HFFc6 (cell line): ENCODE measurements at places on chromosomes 12 and 14.

- peak; percentile 55 for DNase-seq
Observed at GRCh38 chr14:75906680-75907280, 75.0 kb downstream of the TGFB3 start.

DNA sequence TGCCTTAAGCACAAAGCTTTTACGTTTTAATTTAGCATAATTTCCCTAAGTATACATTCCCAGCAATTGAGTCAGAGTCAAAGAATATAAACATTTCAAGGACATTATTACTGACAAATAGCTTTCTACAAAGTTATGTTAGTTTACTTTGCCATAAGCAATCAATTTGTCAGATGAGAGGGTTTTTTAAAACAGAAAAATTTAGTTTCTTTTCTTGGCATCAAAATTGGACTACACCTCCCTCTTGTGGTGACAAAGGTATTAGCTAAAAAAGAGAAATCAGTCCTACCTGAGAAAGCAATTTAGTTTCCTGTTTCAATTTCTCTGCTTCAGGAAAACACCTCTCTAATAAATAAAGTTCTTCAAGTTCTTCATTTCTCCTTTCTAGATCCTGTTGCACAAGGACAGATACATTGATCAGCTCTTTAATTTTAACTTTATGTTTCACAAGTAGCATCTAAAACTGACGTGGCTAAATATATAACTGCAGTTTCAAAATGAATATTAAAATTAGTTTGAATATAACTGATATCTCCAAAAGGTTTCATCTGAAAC is 39.9 kb downstream of the DNAI7 start:
- peak; percentile 55 for DNase-seq

DNA sequence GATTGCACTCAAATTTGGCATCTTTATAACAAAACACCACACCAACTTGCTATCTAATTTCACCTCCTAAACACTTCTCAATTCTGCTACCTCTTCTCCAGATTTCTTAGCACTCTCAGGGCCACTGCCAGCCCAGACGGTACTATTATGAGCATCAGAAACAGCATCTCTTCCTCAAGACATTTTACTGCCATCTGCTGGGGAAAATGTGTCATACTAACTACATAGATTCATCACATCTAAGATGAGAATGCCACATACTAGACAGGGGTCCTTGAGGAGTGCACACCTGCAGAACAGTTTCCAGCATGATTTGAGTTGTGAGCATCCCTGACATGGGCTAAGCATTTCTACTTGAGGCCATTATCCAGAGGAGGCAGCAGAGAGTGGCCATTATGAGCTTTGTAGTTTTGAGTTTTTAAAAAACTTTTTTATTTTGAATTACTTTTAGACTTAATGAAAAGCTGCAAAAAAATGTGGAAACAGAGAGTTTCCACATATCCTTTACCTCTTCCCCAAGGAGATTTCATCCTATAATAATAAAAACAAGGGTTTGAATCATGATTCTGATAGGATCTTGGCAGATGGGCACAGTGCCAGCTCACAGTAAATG is 15.1 kb upstream of the GRIP1 start:
- DNase-seq, result peak; percentile 55

- no peak for DNase-seq
Observed at GRCh38 chr12:25469368-25469767, 83.7 kb downstream of the LMNTD1 start.

DNA sequence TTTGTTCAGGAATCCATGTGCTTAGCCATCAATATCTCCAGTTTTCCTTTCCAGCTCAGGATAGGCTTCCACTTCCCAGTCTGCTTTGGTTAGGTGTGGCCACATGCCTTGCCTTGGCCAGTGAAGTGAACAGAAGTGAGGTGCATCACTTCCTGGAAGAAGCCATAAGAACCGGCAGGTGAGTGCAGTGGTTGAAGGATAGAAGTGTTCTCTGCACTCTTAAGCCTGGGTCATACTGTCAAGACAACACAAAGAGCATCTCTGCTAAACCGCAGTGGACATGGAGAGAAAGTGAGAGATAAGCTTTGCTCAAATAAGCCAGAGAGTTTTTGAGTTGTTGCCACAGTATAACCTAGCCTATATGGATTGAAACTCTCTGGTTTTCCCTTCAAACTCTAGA is 11.4 kb downstream of the GNG2 start:
- no peak for DNase-seq

DNA sequence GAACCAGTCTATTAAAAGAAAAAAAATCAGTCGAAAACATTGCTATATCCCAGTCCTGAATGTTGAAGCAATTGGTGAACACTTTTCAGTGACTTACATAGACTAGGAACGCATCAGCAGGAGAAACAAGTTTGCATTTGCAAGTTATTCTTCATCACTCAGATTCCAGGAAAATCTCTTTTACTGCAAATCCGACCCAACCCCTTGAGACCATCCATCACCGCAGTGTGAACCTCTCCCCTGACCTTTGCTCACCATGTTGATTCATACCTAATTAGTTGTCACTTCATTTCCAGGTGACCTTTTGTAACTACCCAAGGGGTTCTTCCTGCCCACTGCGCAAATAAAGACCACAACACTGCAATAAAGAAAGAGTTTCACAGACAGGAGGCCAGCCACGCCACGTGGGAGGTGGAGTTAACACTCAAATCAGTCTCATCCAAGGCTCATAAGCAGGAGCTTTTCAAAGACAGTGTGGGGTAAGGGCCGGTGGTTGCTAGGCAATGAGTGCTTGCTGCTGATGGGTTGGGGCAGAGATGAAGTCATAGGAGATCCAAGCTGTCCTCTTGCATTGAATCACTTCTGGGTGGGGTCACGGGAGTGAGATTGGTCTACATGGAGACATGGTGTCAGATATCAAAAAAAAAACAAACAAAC is 241.3 kb upstream of the TMEM132C start:
- DNase-seq, result no peak

- DNase-seq, result peak; percentile 92
Observed at GRCh38 chr12:45336331-45336730, 120.4 kb downstream of the ANO6 start.

DNA sequence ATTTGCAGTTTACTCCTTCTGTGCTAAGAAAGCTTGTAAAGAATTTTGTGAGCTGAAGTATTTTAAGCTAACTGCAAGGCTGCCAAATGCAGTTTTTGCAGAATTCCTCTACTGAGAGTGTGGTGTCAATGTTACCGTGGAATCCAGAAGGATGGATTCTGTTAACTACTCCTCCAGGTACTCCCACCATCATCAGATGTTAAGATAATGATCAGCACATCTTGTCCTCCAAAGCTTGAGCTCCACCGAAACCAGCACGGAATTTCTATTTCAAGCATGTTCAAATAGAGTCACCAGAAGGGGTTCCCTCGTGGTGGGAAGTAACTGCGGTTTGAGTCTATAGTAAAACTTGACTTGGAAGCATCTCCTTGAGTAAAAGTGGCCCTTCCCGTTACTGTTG is 64.3 kb upstream of the CDKN3 start:
- no peak for DNase-seq

- DNase-seq, result peak; percentile 89
Observed at GRCh38 chr12:24911271-24911791, 37.6 kb downstream of the BCAT1 start.

DNA sequence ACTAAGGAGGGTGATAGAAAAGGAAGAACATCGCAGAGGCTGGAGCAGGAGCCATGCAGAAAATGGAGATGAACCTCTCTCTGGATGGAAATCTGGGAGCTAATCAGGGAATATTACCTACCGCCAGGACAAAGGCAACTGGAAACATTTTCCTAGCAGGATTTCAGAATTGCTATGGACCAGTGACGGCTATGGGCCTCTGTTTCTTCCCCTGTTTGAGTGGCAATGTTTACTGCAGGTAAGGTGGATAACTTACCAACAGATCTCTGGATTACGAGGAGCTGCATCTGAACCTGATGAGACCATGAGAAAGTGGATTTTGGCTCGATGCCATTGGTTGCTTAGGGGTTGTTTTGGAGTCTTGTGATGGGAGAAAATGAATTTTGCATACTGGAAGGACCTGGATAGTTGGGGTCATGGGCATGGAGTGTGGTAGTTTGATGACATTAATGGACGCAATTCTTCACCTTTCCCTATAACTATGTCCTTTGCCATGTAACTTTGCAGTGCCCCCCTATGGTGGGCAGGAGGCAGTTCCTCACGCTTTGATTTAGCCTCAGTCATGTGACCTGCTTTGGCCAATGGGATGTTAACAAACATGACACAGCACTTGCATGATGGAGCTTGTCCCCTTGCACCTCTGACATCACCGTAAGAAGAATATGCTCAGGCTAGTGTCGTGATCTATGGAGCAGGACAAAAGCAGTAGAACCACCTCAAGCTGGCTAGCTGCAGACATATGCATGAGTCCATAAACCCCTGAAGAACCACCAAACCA is 51.1 kb downstream of the CALM1 start:
- DNase-seq, result no peak

DNA sequence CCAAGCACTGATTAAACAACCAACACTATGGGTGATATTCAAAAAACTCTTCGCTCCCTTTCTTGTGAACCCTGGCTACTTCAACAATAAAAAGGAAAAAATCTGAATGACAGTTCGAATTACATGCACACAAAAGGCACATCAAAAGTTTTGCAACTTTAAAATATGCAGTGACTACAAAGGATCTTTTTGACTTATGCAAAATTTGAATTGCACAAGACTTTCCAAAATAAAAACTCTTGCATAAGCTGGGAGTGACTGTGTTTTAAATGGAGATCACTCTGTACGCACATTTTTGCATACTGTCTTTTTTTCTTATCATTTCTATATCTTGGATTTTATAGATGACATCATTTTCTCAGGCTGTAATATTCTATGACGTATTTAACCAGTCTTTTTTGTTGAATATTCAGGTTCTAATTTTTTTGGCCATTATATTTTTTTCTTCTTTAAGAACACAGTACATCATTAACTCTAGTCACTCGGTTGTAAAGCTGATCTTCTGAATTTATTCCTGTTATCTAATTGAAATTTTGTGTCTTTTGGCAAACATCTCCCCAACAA is 667.6 kb upstream of the TBX3 start:
- no peak for DNase-seq

- DNase-seq, result no peak
Observed at GRCh38 chr14:68283378-68284123, 464.0 kb downstream of the RAD51B start.

GRCh38 chr12:19179986-19180385 is 50.5 kb downstream of the PLEKHA5 start:
- no peak for DNase-seq

GRCh38 chr12:5043589-5044419 is at the start of gene KCNA5:
TSS of gene KCNA5 (plus strand) at chr12:5043879. CDS start at chr12:5044148, 269 bp downstream.
- DNase-seq, result no peak

GRCh38 chr12:119915894-119916510 is 38.9 kb upstream of the CIT start:
- DNase-seq, result no peak

- peak; percentile 97 for DNase-seq
Observed at GRCh38 chr12:47021298-47021697, 58.1 kb upstream of the PCED1B start.

GRCh38 chr12:76544601-76545261 is 14.8 kb downstream of the OSBPL8 start:
- DNase-seq, result no peak

- DNase-seq, result no peak
Observed at GRCh38 chr14:71754422-71755095, 177.7 kb upstream of the RGS6 start.

GRCh38 chr12:4468994-4469393 is 23.4 kb upstream of the FGF6 start:
- DNase-seq, result no peak

DNA sequence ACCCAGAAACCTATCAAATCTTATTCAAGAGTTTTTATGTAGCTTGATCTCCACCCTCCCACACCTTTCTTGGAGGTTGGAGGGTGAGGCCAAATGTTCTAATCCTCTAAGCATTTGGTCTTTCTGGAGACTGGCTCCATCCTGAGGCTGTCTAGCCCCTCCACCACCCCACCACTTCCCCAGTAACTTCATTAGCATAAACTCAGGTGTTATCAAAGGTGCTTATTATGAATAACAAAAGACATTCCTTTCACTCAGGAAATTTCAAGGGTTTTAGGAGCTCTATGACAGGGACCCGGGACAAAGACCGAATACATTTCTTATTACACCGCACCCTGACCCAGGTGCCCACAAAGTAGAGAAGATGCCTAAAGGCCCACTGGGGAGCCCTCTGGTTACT is 2.8 kb upstream of the TMEM229B start:
- DNase-seq, result no peak

DNA sequence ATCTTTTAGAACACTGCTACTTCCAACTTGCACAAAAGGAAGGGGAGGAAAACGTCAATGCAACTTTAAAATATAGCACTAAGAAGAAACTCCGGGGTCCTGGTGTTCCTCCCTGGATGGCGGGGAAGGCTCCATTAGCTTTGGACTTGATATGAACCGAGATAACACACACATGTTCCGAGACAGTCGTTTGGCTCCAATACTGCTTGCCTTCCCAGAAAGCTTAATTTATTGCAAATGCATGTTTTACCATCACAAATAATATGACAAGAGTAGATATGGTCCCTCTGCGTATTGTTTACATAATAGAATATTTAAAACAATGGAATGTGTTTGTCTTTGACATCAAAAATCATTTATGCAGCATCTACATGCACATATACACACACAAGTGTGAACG is 87.6 kb upstream of the CLMN start:
- DNase-seq, result no peak

DNA sequence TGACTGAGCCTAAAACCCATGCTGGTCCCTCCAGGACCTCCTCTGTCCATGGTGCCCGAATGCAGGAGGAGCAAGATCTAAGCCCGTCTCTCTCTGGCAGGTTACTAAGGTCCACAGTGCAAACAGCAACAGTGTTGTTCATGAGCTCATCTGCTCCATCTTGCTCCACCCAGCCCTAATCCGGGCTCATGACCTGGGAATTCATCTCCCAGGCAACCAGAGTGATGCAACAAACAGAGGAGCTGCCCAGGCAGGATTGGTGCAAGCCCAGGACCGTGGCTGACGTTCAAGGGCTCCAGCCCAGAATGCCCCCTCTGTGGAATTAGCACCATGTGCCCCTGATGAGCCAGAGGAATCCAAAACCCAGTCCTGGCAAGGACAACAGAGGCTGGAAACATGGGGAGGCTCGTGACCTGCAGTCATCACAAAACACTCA is 29.9 kb downstream of the HSPB8 start:
- peak; percentile 58 for DNase-seq

DNA sequence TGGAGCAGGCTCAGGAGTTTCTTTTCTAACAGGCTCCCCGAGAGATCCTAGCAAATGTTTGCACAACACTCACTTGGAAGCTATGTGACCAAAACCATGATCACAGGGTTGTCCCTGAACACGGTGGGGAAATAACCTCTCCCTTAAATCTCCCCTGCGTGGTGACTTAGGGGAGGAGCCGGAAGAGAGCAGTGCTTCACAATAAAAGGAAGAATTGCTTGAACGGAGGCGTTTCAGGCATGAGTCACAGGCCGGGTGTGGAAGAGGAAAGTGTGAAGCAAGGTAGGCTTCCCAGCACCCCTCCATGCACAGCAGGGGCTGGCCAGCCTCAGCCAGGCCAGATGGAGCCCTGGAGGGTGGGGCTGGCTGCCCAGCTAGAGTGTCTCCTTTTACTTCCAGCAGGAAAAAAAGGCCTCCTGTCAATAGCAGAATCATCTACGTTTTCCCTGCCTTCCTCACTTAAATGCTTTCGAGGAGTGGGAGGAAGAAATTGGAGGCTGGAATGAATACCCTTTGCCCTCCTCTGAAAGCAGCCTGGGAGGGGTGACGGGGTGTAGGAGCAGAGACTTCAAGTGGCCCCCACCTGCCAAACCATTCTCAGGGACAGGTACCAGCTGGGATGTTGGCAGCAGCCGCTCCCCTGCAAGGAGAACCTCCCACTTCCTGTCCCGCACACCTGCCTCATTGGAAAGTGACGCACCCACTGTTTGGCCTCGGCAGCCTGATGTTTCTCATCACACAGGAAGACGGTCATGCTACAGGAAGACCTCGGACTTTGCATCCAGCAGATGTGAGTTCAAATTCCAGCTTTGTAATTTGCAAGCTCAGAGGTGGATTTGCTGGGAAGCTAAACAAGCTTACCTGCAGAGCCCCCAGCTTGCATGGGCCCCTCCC is 30.1 kb upstream of the PPP2R5C start:
- peak; percentile 58 for DNase-seq
